ENCODE measurements at places on chromosomes 3 and 15.
A peak's percentile ranks its signal among the peaks of the same experiment; 100 is the strongest.

- no peak for DNase-seq
These were observed 82.9 kb downstream of the ST6GAL1 start for GRCh38 chr3:187013159-187013716.

- DNase-seq = no peak
These were observed 37.4 kb upstream of the CCDC174 start for GRCh38 chr3:14614189-14614588.

GRCh38 chr3:197450308-197450707 lies 105.5 kb downstream of the BDH1 start:
- DNase-seq = no peak

DNA sequence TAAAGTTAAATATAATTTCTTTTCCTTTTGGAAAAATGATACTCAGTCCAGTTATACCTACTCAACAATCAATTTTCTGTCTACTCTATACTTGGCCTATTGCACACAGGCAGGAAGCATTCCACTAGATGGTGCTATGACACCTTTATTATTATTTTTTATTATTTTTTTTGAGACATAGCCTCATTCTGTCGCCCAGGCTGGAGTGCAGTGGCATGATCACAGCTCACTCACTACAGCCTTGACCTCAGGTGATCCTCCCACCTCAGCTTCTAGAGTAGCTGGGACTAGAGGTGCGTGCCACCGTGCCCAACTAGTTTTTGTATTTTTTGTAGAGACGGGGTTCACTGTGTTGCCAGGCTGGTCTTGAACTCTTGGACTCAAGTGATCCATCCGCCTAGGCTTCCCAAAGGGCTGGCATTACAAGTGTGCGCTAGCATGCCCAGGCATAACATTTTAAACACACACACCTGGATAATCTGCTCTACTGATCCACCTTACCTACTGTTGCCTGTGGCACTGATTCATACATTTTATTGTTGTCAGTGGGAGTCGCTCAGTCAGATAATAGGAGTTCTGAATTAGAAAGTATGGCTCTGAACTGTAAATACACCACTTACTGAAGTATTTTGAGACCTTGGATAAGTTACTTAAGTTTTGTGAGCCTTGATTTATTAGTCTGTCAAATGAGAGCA lies 56.2 kb downstream of the EIF3J start:
- no peak for DNase-seq

GRCh38 chr3:46566040-46566641 lies at the start of gene LRRC2:
Gene LRRC2, minus strand, starts transcription at chr3:46566302. Its CDS starts 14,711 bp downstream, at chr3:46551591.
- DNase-seq = no peak

GRCh38 chr3:43233062-43233461 lies 53.3 kb upstream of the SNRK start:
- peak; percentile 29 for DNase-seq

DNA sequence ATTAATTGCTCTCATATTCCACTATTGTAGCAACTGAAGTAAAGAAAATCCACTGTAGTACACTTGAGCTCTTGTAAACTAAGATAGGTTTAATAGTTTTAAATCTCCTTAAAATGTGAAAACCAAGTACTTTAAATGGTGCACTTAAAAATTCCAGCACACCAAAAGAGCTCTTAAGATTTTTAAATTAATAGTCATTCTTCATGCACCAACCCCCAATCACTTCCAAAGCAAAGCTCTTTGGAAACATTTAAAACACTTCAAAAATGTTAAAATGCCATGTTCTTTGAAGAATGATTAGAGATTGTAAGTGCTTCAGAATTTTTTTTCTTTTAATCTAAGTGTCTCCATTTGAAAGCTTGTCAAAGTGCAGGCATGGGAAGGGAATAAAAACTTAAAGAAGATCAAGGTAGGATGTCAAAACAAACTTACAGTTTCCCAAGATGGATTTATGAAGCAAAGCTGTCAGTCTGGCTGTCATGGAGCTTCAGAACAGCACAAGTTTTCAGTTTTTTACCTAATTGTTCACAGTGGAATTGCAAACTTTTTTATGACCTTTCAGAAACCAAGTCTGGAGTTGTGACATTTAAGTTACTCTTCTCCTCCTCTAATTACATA lies 84.3 kb downstream of the ARPP21 start:
- no peak for DNase-seq

GRCh38 chr3:106619-107018 lies 89.9 kb upstream of the CHL1 start:
- no peak for DNase-seq

DNA sequence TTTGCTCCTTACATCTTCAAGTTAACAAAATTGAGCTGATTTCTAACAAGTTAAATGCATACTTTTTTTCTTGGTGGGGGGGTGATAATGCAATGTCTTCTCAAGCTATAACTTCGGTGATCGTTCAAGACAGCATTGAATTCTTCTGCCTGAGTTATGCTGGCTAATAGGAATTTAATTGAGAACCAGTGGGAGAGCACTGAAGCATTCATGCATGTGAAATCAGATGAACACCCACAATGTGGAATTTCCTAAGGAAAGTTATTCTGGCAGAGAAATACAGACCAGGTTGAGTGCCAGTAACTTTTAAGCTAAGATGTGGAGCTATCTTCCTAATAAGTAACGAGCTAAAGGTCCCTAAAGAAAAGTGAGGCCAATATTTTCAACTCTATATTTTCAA lies 3.0 kb downstream of the SPATA16 start:
- no peak for DNase-seq

DNA sequence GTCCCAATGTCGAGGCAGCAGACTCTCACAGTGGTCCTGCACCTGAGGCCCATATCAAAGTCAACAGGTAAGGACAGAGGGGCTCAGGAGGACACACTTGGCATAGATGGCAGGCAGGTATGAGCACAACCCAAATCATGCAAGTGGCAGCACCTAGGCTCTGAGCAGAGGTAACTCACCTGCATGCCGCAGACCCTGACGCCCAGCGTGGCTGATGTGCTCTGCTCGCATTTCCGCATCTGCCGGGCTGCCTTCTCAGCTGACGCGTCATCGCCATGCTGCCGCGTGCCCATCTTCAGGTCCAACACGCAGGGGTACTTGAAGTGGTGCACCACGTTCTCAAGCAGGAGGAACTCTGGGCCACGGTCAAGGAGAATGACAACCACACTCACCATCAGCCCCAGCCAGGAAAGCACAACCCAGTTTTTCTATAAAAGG lies 4.2 kb upstream of the GMPPB start:
- DNase-seq = no peak

- DNase-seq = peak; percentile 57
These were observed 532.8 kb downstream of the FOXP1 start for GRCh38 chr3:71050538-71051258.

GRCh38 chr3:130894986-130895280 lies 1.0 kb downstream of the ATP2C1 start:
- DNase-seq = no peak

GRCh38 chr3:183529185-183529584 lies 26.3 kb downstream of the KLHL6 start:
- no peak for DNase-seq

DNA sequence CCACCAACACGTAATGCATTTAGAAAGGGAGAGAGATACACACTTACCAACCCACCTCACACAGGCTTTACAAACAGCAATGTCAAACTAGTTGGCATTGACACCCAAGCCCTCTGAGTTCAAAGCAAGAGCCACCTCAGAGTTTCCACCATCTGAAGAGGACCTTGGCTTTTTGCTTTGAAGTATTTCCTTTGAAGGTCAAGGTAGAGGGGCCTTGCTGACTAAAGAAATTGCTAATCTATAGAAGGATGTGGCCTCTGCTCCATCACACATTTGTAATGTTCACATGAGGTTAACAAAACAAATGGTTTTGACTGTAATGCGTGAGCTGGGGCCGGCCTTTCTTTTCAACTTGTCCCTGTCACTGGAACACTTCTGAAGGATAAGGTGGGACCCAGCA lies 117.7 kb downstream of the POLR2M start:
- DNase-seq = no peak

Measured in esophagus muscularis mucosa (tissue), 4 donors.